NCI-H187 treated with DMSO at 0.1 percent for 48 hours (cell line): ENCODE measurements at places on chromosomes 12 and 14.
A peak's percentile ranks its signal among the peaks of the same experiment; 100 is the strongest.

DNA sequence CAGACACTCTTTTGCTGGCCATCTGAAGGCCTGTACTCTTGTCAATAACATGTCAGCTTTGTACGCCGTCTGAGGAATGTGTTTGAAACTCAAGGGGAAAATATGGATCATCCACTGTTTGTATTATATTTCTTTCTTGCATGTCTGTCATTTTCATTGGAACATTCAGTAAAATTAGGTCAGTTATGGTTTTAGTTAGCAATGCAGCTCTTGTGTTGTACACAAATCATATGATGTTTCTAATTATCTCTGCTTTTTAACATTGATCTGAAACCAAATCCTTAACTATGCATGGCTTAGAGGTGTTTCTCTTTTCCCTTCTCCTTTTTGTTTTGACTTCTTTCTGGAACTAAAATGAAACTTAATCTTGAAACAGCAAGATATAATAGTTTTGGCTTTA lies 333.6 kb upstream of the PRICKLE1 start:
- no peak for DNase-seq

DNA sequence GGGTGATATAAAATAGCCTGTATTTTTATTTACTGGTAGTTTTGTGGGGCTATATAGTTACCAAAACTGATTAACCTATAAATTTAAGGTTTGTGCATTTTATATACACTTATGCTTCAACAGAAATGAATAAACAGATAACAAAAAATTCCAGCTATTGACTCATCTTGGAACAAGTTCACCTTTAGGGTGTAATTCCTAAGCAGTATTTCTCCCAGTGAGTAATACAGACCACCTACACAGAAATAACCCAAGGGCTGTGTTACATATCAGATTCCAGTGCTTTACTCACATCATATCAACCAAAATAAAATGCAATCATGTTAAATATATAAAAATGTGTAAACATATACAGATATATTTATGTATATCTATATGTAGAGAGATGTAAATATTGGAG lies 345.6 kb downstream of the ADAMTS20 start:
- DNase-seq = no peak

DNA sequence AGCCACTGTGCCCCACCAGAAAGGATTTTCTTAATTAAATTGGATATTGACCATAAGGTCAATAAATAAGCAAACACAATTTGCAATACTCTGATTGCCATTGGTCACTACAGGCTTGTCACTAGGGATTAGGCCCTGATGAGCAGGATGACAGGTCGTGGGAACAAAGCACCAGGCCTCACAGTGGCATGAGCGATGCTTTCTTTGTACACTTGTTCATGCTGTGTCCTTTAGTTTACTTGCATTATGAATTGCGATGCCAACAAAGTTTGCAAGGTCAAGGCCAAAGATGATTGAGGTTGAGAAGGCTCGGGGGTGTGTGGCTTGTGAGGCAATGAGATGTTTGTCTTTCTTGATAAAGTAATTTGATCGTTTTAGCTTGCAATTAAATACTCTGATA lies 136.0 kb downstream of the TTC8 start:
- DNase-seq = no peak

DNA sequence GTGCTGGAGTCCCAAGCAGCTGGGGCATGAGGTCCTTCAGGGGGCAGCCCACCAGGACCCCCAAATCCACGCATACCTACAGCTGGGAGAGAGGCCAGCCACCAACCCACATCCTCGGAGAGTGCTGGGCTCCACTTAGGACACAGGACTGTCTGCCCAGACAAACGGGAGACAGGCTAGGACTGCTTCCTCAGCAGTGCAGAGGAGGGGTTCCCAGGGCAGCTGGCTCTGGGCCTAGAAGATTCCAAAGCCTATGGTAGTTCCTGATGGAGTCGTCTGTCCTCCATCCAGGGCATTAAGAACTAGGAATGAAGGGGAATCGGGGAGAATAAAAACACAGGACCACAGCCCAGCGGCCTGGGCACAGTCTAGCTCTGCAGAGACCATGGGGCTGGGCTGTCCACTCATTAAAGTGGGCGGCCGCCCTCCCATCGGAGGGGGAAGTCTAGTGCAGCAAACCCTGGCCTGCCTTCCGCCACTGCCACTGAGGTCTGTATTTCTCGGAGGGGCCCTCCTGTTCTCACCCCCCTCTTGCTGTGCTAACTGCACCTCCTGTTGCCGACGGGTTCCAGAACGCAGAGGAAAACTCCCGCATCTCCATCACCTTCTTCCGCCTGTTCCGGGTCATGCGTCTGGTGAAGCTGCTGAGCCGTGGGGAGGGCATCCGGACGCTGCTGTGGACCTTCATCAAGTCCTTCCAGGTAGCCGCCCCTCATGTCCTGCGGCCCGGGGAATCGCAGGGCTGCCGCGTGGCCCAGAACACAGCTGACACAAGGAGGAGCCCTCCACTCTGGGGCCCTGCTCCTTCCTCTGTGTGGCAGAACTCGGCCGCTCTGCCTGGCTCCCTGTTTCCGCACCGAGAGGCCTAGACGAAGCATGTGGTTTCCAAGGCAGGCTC lies 143.5 kb upstream of the FKBP4 start:
- no peak for DNase-seq

- DNase-seq = no peak
These were observed 45.4 kb upstream of the TMED10 start for GRCh38 chr14:75221797-75222196.

- DNase-seq = peak; percentile 31
These were observed 4.2 kb upstream of the AJUBA start for GRCh38 chr14:22986508-22987054.

GRCh38 chr12:124456133-124456651 lies 111.2 kb downstream of the NCOR2 start:
- no peak for DNase-seq

- DNase-seq = no peak
These were observed 140.0 kb upstream of the PRICKLE1 start for GRCh38 chr12:42729535-42729900.

- DNase-seq = no peak
These were observed 108.0 kb upstream of the TMEM132D start for GRCh38 chr12:130011611-130012385.

DNA sequence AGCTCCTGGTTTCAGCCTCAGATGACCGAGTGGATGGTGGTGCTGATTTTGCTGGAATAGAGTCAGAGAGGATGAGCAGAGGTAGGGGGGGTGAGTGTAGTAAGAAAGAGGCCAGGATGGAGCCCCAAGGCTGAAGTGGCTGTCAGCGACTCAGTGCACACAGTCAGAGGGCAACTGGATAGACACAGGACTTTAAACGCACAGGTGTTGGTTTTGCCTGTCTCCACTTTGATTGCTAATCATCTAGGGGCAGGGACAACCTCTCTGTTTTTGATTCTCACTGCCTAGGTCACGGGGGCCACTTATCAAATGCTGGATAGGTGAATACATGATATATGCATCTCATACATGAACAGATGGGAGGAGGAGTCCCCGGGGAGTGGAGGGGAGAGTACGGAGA lies 99.5 kb downstream of the EGLN3 start:
- DNase-seq = no peak

- no peak for DNase-seq
These were observed 88.2 kb downstream of the SSPN start for GRCh38 chr12:26283617-26284016.

GRCh38 chr12:71069311-71069710 lies 88.5 kb downstream of the TSPAN8 start:
- no peak for DNase-seq

DNA sequence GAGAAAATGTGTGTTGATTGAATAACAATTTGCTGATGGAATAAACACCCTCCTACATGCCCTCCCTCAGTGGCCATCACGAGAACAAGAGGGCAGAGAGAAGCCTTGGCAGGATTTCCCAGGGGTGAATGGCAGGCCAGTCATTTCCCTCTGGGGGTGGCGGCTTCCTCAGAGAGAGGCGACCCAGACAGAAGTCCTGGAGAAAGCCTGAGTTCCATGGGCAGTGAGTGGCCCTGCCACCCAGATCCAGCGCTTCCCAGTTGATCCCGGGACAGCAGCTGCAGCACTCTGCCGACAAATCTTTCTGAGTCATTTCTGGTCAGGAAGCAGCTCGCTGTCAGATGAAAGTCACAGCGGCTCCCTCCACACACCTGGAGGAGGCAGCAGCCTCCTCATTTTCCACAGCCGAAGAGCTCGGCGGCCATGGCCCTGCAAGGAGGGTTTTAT lies 123.0 kb downstream of the SCARB1 start:
- no peak for DNase-seq

DNA sequence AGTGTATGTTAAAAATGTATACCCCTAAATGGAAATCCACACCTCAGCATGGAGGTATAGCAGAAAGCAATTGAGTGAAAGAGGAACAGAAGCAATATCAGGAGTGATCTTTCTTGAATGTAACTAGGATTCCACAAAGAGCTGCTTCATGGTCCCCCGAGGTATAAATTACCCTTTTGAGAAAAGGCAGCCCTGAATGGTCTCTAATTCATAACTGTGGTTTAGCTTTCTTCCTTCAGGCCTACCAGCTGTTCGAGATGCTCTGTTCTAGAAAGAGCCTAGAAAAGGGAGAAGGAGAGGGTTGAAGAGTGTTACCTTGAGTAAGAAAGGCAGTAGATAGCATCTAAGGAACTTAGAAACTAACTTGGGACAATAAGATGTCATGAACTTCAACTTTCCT lies 42.9 kb upstream of the CSRNP2 start:
- DNase-seq = no peak

GRCh38 chr12:2145433-2145998 lies 92.7 kb downstream of the CACNA1C start:
- no peak for DNase-seq

DNA sequence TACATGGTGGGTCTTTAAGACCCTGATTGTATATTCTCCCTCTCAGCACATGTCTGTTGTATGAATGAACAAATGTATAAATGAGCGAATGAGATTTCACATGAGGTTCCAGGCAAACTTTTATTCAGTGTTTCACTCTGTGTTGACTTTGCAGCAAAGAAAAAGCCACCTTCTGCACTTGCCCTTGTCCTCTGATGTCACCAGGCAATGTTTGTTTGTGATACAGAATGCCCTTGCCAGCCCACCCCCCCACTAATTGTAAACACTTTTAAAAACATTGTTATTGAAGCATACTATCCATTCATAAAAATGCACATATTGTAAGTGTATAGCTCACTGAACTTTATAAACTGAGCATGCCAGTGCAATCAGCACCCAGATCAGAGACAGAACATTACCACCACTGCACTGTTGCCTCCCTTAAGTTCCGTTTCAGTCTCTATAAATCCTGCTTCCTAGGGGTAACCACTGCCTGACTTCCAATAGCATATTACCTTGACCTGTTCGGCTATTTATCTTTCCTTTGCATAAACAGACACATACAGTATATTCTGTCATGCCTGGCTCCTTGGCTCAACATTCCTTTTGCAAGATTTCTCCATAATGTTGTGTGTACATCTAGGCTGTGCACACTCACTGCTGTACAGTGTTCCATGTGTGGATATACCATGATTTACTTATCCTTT lies 11.3 kb upstream of the LTA4H start:
- DNase-seq = no peak

DNA sequence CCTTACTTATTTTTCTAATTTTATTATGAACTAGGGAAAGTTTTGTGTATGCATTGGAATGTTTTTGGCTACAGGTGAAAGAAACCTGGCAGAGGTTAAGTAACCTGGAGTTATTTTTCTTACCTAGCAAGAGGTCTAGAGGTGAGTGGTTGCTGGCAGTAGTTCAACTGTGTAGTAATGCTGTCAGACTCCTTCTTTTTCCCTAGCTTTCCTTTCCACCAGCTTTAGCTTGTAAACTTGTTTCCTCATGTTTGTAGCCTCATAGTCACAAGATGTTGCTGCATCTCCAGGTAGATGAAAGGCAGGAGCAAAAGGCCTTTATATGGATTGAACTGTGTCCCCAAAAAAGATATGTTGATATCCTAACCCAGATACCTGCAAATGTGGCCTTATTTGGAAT lies 105.1 kb upstream of the AMIGO2 start:
- DNase-seq = no peak

- no peak for DNase-seq
These were observed 100.5 kb upstream of the SSTR1 start for GRCh38 chr14:38107216-38107631.

DNA sequence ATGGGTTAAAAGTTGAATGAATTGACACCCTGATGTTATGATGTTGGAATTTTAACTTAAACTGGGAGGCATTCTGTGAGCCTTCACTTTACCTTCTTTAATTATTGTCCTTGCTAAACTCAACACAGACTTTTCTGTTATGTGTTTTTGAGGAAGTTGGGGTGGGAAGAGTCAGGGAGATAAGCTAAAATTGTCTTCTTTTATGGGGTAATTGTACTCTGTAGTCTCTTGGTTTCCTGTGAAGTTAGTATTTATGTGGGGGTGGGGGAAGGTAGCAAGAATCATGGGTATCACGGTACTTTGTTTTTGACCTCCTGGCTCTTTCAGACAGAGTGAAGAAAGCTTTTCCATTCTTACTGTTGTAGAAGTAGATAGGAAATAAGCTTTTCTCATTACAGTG lies 32.9 kb downstream of the RAB21 start:
- no peak for DNase-seq

- no peak for DNase-seq
These were observed 301.1 kb downstream of the DUSP6 start for GRCh38 chr12:89051065-89051677.

DNA sequence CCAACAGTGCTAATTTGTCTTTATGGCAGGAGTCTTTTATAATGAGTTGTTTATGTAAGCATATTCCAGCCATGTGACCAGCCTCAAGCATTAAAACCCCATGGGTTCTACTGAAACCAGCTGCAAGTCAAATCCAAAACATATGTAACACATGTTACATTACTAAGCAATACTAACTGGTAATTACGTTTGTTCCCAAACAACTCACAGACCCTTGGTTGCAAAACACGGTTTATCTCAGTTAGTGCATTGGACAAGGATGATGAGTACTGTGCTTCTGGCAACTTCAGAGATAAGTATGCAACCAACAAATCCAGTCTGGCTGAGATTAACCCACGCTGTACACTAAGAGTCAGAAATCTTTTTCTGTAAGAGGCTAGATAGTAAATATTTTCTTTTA lies 110.1 kb upstream of the FAR2 start:
- DNase-seq = no peak

- DNase-seq = no peak
These were observed 297.1 kb downstream of the PDZRN4 start for GRCh38 chr12:41485203-41485602.
